Esophagus muscularis mucosa (tissue), 4 donors: ENCODE measurements at places on chromosomes 7 and 10. TPM values are rescaled to one million over a fixed set of nuclear protein-coding genes. Genes with fewer than 3 reads are reported as not detected.
A peak's percentile ranks its signal among the peaks of the same experiment; 100 is the strongest.

GRCh38 chr10:14889318-14889717 is 10.7 kb downstream of the SUV39H2 start:
- DNase-seq, result no peak
- no peaks in the 10 kb centered on the region for H3K27me3 ChIP-seq
- no peaks in the 10 kb centered on the region for H3K36me3 ChIP-seq
- H3K4me1 ChIP-seq, result no peaks in the 10 kb centered on the region
- no peak overlapping the region for H3K27ac ChIP-seq
- no peak overlapping the region for H3K4me3 ChIP-seq

The HOXA4 gene
- total RNA-seq, result 20.7 TPM

DNA sequence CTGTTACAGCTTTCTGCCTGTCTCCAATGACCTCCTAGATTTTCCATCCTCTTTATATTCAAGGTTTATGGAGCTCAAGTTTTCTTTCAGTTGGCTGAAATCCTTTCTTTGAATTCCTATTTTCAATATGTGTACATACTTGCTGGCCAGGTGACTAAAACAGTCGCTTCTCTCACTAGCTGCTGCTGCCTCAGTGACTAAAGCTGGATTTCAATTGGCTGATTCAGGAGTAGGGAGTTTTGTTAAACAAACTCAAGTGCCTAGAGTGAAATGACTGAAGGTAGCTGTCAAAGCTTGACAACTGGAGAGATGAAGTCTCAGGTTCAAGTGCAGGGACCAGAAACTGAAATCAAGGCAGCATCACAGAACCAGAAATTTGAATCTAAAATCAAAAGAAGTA is 6.7 kb upstream of the POLR1F start:
- H3K36me3 ChIP-seq, result no peaks in the 10 kb centered on the region
- H3K27me3 ChIP-seq, result no peaks in the 10 kb centered on the region
- H3K27ac ChIP-seq, result no peak overlapping the region
- DNase-seq, result no peak
- H3K4me3 ChIP-seq, result no peak overlapping the region

The GOT1 gene
- 37.4 TPM for total RNA-seq

GRCh38 chr10:103244666-103245271 is 918 bp upstream of the RPEL1 start:
- H3K27ac ChIP-seq, result no peak overlapping the region
- no peak overlapping the region for H3K4me3 ChIP-seq
- no peaks in the 10 kb centered on the region for H3K36me3 ChIP-seq
- no peak for DNase-seq

- H3K27ac ChIP-seq, result peak overlapping the region; percentile 86
- H3K27me3 ChIP-seq, result no peaks in the 10 kb centered on the region
- peak overlapping the region; percentile 75 for H3K4me3 ChIP-seq
These were observed 933 bp downstream of the MDFIC start for GRCh38 chr7:114922652-114923402.

The NPC1L1 gene
- total RNA-seq, result not detected

The JAKMIP3 gene
- total RNA-seq, result 0.83 TPM

GRCh38 chr10:6114805-6115341 is 26.0 kb downstream of the RBM17 start:
- peaks cover 72% of the 10 kb centered on the region for H3K36me3 ChIP-seq
- no peaks in the 10 kb centered on the region for H3K27me3 ChIP-seq
- no peak overlapping the region for H3K4me3 ChIP-seq
- peak overlapping the region; percentile 14 for H3K27ac ChIP-seq
- H3K4me1 ChIP-seq, result peaks cover 11% of the 10 kb centered on the region

GRCh38 chr7:711922-712380 is 14.5 kb upstream of the DNAAF5 start:
- no peaks in the 10 kb centered on the region for H3K36me3 ChIP-seq
- H3K4me1 ChIP-seq, result peaks cover 25% of the 10 kb centered on the region
- no peaks in the 10 kb centered on the region for H3K27me3 ChIP-seq
- no peak for DNase-seq

DNA sequence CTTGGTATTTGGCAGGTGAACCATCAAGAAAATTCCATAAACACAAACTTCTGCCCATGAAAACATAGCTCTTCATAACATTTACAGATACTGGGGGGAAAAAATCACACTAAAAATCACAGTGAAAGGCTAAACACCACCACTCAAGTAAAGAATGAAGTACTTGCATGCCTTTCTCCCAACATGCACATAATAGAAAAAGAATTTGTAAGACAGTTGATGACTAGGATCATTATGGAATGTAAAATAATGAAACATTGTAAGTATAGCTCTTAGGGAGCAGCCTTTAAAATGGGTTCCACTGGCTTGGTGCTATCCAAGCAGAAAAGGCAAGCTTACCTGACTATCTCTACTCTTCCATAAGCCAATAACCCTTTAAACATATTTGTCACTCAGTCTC is 299.9 kb upstream of the LRRN3 start:
- H3K27me3 ChIP-seq, result no peaks in the 10 kb centered on the region
- no peak overlapping the region for H3K27ac ChIP-seq
- H3K4me3 ChIP-seq, result no peak overlapping the region

DNA sequence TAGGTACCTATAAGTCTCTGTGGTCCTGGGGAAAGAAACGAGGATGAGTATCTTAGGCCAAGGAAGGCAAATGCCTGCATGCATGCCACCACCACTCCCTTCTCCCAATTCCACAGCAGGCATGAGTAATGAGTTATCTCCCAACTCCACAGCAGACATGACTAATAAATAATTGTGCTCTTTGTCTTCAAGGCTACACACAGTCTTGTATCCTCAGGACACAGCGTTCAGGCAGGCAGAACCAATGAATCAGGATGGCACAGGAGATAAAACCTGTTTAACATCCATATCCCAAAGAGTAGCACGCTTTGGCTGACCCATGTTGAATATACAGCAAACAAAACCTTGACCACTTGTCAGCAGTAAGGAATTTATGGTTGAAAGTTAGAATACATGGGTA is 229.7 kb upstream of the NFE2L3 start:
- H3K27ac ChIP-seq, result no peak overlapping the region
- no peaks in the 10 kb centered on the region for H3K4me1 ChIP-seq
- H3K27me3 ChIP-seq, result no peaks in the 10 kb centered on the region
- DNase-seq, result peak; percentile 57
- H3K4me3 ChIP-seq, result no peak overlapping the region
- H3K36me3 ChIP-seq, result no peaks in the 10 kb centered on the region

DNA sequence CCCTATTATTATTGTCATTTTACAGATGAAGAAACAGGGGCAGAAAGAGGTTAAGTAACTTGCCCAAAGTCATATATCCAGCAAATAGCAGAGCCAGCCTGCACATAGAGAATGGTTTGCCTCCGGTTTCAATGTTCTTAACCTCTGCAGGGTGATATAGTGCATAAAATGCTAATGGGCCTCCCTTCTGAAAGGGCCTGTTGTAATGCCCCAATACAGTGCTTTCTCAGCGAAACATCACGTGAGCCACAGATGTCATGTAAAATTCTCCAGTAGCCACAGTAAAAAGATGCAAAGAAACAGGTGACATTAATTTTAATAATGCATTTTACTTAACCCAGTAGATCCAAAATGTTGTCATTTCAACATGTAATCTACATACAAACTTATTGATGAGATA is 38.1 kb downstream of the LRGUK start:
- H3K4me3 ChIP-seq, result no peak overlapping the region
- no peaks in the 10 kb centered on the region for H3K27me3 ChIP-seq
- H3K4me1 ChIP-seq, result no peaks in the 10 kb centered on the region
- H3K27ac ChIP-seq, result no peak overlapping the region
- no peak for DNase-seq

GRCh38 chr7:155206318-155207020 is 91.2 kb upstream of the INSIG1 start:
- DNase-seq, result no peak
- H3K4me1 ChIP-seq, result peaks cover 6% of the 10 kb centered on the region
- H3K27ac ChIP-seq, result peak overlapping the region; percentile 82
- H3K4me3 ChIP-seq, result peak overlapping the region; percentile 33
- no peaks in the 10 kb centered on the region for H3K36me3 ChIP-seq
- peaks cover 67% of the 10 kb centered on the region for H3K27me3 ChIP-seq

DNA sequence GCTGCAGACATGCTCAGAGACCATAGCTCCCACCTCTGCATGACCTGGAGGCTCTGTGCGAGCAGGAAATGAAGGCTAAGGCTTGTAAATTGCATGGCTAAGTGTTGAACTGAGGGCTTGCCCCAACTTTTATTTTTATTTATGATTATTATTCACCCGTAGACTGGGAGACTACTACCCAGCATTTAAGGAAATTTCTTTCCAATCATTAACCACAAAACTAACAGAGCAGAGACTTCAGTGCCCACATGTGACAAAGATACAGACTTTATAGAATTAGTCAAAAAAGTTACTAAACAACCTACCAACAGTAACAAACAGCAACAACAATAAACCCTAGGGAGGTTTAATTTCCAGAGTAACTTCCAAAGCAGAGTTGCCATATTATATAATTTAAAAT is 39.7 kb downstream of the MCMBP start:
- no peak overlapping the region for H3K4me3 ChIP-seq
- H3K4me1 ChIP-seq, result peaks cover under 1% of the 10 kb centered on the region
- H3K27ac ChIP-seq, result no peak overlapping the region
- no peak for DNase-seq
- H3K36me3 ChIP-seq, result peaks cover 20% of the 10 kb centered on the region
- no peaks in the 10 kb centered on the region for H3K27me3 ChIP-seq

DNA sequence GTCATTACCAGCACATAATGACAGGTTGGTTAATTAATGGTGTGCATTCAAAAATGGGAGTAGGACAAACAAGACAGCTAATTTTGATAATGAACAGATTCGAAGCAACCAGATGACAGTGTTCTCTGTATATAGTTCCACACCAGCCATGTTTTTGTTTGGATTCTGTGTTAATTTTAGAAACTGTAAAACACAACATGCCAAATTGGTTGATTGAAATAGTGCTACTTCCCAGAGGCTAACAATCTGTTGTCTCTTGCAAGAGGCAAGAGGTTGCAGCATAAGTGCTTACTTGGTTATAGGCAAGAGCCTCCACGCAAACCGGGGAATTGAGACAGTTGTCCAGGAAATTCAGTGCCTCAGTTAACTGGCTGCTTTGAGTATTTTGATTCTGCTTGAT is 170.2 kb upstream of the HABP2 start:
- H3K4me3 ChIP-seq, result no peak overlapping the region
- peaks cover 34% of the 10 kb centered on the region for H3K4me1 ChIP-seq
- H3K36me3 ChIP-seq, result no peaks in the 10 kb centered on the region

GRCh38 chr7:98797150-98797549 is 72.7 kb downstream of the TMEM130 start:
- H3K36me3 ChIP-seq, result no peaks in the 10 kb centered on the region
- no peak overlapping the region for H3K27ac ChIP-seq
- no peak for DNase-seq
- no peak overlapping the region for H3K4me3 ChIP-seq
- no peaks in the 10 kb centered on the region for H3K4me1 ChIP-seq
- no peaks in the 10 kb centered on the region for H3K27me3 ChIP-seq

DNA sequence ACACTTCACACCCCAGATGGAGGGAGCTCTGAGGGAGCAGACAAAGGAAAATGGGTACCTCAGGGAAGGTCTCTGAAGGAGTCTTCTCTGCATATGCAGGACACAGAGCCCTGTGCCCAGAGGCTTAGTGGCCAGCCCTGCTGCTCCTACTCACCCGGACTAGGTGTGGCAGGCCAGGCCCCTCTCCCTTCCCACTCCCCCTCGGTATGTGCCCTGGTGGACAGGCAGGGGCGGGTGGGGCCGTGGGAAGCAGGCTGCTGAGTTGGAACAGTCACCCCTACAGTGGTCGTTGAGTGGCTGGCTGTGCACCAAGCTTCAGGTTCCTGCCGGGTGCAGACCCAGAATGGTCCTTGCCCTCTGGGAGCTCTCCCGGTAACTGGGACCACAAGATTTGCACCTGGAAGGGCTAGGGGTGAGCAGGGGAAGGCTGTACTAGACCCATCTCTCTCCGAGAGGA is 68.6 kb downstream of the ZMIZ1 start:
- H3K4me1 ChIP-seq, result peaks cover 100% of the 10 kb centered on the region
- peaks cover 21% of the 10 kb centered on the region for H3K36me3 ChIP-seq
- H3K4me3 ChIP-seq, result no peak overlapping the region
- peak overlapping the region; percentile 76 for H3K27ac ChIP-seq
- DNase-seq, result no peak

DNA sequence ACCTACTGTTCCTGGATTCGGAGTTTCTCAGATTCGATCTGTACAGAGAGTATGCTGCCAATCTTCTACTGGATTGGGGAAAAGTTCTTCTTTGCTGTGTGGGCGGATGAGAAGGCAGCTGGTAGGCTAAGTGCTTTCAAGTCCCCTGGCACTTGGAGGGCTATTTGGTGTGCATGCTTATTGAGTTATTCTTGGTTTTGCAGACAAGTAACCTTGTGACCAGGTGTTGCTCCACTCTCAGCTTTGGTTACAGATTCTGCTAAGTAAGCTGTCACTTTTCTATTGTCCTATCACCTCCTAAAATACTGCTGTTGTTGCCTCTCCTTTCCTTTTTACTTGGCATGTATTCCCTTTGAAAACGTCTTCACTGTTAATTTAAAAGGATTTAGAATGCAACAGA is 1375.1 kb upstream of the LRRTM3 start:
- no peaks in the 10 kb centered on the region for H3K27me3 ChIP-seq
- no peak overlapping the region for H3K4me3 ChIP-seq
- no peaks in the 10 kb centered on the region for H3K36me3 ChIP-seq
- H3K27ac ChIP-seq, result no peak overlapping the region
- H3K4me1 ChIP-seq, result no peaks in the 10 kb centered on the region
- DNase-seq, result no peak

GRCh38 chr7:80412842-80413241 is 99.0 kb downstream of the GNAT3 start:
- no peak overlapping the region for H3K27ac ChIP-seq
- peaks cover 6% of the 10 kb centered on the region for H3K4me1 ChIP-seq
- no peak overlapping the region for H3K4me3 ChIP-seq
- no peaks in the 10 kb centered on the region for H3K27me3 ChIP-seq

GRCh38 chr10:72370201-72370722 is 15.5 kb upstream of the DNAJB12 start:
- H3K4me1 ChIP-seq, result no peaks in the 10 kb centered on the region
- H3K36me3 ChIP-seq, result peaks cover 5% of the 10 kb centered on the region
- H3K27ac ChIP-seq, result no peak overlapping the region
- DNase-seq, result no peak
- H3K4me3 ChIP-seq, result no peak overlapping the region
- no peaks in the 10 kb centered on the region for H3K27me3 ChIP-seq

- H3K4me1 ChIP-seq, result no peaks in the 10 kb centered on the region
- H3K27ac ChIP-seq, result no peak overlapping the region
- H3K27me3 ChIP-seq, result no peaks in the 10 kb centered on the region
- no peak overlapping the region for H3K4me3 ChIP-seq
These were observed 50.8 kb downstream of the CXCL12 start for GRCh38 chr10:44334091-44334490.

The IFT22 gene
- 33.1 TPM for total RNA-seq

DNA sequence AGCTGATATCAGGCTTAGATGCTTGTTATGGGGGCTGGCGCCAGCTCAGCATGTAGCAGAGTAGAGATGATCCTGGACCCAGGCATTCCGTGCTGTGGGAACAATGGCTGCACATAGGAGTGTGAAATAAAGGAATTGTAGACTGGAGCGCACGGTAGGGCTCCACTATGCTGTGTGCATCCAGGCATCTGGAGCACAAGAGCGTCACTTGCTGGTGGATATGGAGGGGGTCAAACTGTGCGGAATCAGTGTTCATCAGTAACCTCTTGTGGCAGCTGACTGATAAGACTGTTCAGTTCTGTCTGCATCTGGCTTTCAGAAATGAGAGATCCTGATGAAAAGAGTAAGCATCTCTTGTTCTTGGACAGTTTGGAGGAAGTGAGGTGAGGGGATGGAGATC is 55.8 kb downstream of the ZNF503 start:
- DNase-seq, result peak; percentile 78
- H3K4me3 ChIP-seq, result no peak overlapping the region
- H3K36me3 ChIP-seq, result no peaks in the 10 kb centered on the region
- H3K27ac ChIP-seq, result no peak overlapping the region
- no peaks in the 10 kb centered on the region for H3K4me1 ChIP-seq
- H3K27me3 ChIP-seq, result no peaks in the 10 kb centered on the region

GRCh38 chr10:75646916-75647315 is 215.5 kb downstream of the LRMDA start:
- H3K27me3 ChIP-seq, result no peaks in the 10 kb centered on the region
- no peak overlapping the region for H3K4me3 ChIP-seq
- DNase-seq, result peak; percentile 89
- peaks cover 27% of the 10 kb centered on the region for H3K4me1 ChIP-seq
- no peaks in the 10 kb centered on the region for H3K36me3 ChIP-seq
